ENCODE measurements at places on chromosomes 7 and 10.

GRCh38 chr7:67724435-67724834 is 727.8 kb downstream of the TYW1 start:
- no peak for DNase-seq

DNA sequence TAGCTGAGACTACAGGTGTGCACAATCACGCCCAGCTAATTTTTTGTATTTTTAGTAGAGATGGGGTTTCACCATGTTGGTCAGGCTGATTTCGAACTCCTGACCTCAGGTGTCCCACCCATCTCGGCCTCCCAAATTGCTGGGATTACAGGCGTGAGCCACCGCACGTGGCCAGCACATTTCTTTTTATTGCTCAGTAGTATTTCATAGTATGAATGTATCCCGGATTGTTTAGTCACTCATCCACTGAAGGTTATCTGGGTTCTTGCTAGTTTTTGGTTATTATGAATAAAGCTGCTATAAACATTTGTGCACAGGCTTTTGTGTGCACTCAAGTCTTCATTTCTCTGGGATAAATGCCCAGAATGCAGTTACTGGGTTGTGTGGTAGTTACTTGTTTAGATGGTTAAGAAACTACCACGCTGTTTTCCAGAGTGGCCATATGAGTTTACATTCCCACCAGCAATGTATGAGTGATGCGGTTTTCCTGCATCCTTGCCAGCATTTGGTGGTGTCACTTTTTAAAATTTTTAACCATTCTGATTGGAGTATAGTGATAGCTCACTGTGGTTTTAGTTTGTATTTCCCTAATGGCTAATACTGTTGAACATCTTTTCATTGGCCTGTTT is 275.8 kb upstream of the LYZL1 start:
- no peak for DNase-seq

- peak; percentile 62 for DNase-seq
Measured at GRCh38 chr7:18756378-18757050, 261.0 kb downstream of the HDAC9 start.

GRCh38 chr7:47298636-47299035 is 283.3 kb downstream of the TNS3 start:
- no peak for DNase-seq

- DNase-seq, result peak; percentile 97
Measured at GRCh38 chr10:110141185-110141584, 66.2 kb upstream of the MXI1 start.

- DNase-seq, result no peak
Measured at GRCh38 chr10:6486309-6486708, 93.8 kb downstream of the PRKCQ start.

- no peak for DNase-seq
Measured at GRCh38 chr10:101565936-101566332, 22.1 kb downstream of the POLL start.

- no peak for DNase-seq
Measured at GRCh38 chr10:114180937-114181336, 1.8 kb downstream of the TDRD1 start.

GRCh38 chr10:78609976-78610375 is 458.8 kb upstream of the ZMIZ1 start:
- DNase-seq, result no peak

Data from NB4 (cell line).